ENCODE measurements at places on chromosomes 3 and 15.
A peak's percentile ranks its signal among the peaks of the same experiment; 100 is the strongest.

- DNase-seq, result no peak
Observed at GRCh38 chr15:61524086-61524485, 295.0 kb upstream of the RORA start.

GRCh38 chr3:129663045-129663446, 56.6 kb upstream of the PLXND1 start:
- DNase-seq, result no peak

- DNase-seq, result no peak
Observed at GRCh38 chr15:78154955-78155354, 5.8 kb downstream of the IDH3A start.

GRCh38 chr15:48596841-48597240, 48.7 kb downstream of the FBN1 start:
- no peak for DNase-seq

DNA sequence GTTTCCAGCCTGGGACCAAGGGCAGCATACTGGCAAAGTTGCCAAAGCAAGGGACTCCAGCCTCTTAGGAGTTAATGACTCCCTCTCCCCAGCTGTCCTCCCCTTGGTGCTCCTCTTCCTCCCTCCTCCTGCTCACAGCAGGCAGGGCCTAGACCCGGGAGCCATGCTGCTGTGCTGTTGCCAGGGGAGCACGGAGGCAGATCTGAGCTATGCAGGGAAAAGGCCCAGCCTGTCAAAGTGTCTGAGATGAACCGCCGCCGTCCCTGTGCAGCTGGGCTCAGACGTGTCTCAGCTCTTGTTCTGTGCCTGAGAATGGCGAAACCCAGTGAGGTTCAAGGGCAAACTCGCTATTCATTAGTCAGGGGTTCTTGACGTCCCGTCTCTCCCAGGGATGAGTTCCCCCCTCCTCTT, 60.8 kb upstream of the POLG start:
- DNase-seq, result no peak

GRCh38 chr3:131630097-131630496, 127.3 kb upstream of the MRPL3 start:
- DNase-seq, result no peak

- no peak for DNase-seq
Observed at GRCh38 chr3:5079761-5080160, 42.3 kb upstream of the ARL8B start.

GRCh38 chr15:71093054-71094024, 21.9 kb upstream of the THSD4 start:
- DNase-seq, result no peak

- DNase-seq, result no peak
Observed at GRCh38 chr3:10074666-10075065, 33.4 kb downstream of the FANCD2OS start.

DNA sequence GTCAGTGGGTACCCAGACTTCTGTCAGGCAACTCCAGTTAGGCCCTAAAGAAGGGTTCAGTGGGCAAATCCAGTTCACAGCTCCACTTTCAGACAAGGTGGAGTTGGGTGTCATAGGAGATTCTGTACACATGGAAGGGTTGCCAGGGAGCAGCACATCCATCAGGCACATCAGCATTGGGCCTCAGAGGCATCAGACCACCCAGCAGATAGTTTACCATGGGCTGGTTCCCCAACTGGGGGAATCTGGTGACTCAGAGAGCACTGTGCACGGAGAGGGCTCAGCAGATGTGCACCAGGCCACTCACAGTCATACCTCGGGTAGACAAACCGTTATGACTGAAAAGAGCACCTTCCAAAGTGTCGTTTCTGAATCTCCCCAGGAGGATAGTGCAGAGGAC, 27.2 kb downstream of the SYNM start:
- DNase-seq, result no peak

- DNase-seq, result no peak
Observed at GRCh38 chr3:77262361-77262760, 222.5 kb downstream of the ROBO2 start.

GRCh38 chr15:37017031-37017625, 83.2 kb downstream of the MEIS2 start:
- no peak for DNase-seq

DNA sequence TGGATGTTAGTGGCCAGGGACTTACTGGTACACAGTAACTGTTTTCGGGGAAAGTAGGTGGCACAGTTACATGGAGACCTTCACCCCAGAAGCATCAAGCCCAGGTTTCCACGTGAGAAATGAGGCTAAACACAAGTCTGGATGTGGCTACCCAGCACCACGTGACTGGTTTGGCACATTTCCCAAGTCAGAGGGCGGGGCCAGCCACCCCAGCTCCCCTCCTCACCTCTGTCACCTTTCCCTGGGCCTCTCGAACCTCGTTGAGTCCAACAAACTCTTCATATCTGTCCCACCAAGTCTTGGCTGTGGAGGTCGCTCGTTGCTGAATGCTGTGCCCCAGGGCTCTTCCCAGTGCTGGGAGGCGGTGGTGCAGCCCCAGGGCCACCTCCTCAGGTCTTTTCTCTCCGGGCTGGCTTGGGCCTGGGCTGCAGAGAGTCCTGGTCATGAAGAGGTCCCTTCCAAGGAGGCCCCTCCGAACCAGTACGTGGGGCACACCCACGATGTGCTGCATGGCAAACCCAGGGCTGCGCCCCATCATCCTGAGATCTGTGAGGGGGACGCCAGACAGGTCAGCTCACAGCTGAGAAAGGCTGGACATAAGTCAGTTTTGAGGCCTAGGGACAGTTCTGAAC, 4.8 kb upstream of the PLXNB1 start:
- DNase-seq, result peak; percentile 32

GRCh38 chr3:67118635-67119034, 120.5 kb downstream of the KBTBD8 start:
- no peak for DNase-seq

DNA sequence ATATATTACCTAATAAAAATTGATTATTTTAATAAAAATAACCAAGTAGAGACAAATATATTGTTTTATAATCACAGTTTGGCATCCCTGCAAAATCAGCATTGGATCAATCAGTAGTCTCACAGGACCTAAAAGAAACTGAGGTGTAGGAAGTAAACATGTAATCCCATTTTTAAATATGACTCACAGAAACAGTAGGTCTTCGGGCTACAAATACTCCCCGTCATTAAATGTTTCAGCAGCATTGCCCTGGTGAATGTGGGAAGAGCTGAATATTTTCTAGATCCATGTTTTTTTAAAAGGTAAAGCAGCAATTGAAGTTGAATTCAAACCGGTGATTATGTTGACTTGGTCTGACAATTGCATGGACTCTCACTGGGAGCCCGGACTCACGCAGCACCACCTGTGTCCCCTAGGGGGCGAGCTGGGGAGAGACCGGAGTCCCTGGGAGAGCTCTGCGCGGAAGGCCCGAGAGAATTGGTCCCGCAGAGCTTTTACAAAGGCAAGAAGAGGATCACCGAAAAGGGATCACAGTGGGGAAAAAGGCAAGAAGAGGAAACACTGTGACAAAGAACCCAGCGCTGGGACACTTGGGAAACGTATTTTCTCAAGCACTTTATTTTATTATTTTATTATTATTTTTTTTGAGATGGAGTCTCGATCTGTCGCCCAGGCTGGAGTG, 17.2 kb upstream of the USP3 start:
- peak; percentile 69 for DNase-seq

GRCh38 chr3:156206157-156206556, 85.8 kb downstream of the KCNAB1 start:
- no peak for DNase-seq

DNA sequence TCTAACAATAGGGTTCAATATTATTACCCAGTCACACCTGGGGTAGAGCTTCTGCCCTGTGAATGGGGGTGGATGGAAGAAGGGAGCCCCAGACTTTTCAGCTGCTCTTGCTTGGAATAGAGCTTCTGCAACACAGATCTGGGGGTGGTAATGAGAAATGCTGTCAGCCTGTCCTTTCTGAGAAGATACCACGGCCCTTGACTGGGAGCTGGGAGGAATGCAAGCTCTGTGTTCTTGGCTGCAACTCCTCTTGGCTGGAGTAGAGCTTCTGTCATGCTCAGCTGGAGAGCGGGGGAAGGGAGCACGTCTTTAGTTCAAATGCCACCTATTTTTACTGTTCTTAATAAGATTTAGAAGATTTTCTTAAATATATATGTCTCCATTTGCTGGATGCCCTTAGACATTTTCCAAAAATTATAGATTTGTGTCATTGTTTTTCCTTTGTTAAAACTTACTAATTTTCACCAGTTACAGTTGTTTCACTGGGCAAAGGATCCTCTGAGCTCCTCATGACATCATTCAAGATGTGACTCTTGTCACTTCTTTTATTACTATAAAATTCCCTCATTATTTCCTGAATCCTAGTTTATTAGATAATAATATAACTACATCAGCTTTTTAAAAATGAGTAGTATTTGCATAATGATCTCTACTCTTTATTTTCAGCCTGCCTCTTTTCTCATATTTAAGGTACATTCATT, 180.0 kb upstream of the TGFBR2 start:
- no peak for DNase-seq

- DNase-seq, result no peak
Observed at GRCh38 chr3:10553591-10554235, 48.3 kb upstream of the ATP2B2 start.

- DNase-seq, result no peak
Observed at GRCh38 chr15:93523481-93523880, 434.5 kb upstream of the RGMA start.

DNA sequence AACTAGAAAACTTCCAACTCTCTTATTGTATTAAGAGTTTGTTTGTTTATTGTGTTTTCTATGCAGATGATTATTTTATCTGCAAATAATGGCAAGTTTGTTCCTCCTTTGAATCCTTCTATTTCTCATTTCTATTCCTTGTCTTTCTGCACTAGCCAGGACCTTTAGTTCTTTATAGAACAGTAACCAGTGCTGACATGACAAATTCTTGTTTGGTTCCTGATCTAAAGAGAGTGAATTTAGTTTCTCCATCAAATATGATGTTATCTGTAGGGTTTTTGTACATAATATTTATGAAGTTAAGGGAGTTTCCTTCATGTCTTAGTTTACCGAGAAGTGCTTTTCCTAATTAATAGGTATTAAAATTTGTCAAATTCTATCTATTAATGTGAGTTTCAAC, 100.8 kb upstream of the STRIT1 start:
- DNase-seq, result no peak

DNA sequence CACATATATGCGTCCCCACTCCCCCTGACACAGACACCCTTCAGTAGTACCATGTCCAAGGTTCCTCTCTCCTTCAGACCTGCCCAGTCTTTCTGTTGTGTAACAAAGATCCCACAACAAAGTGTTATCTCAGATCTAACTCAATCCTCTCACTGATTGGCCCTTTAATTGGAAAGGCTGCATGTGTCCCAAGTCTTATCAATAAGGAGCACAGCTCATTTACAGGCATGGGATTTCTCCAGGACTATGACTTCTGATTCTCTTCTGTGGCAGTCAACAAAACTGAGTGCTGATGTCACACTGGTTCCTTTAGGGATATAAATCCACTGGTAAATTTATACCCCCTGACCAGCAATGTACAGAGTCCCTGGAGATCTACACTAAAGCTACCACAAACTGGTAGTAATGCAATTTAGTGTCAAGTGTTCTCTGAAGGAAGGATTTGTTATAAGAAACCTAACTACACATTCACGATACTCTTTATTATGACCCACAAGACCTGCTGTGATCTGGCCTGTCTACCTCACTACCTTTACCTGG, 28.1 kb downstream of the CLK3 start:
- DNase-seq, result no peak

GRCh38 chr3:140628606-140629005, 49.3 kb upstream of the TRIM42 start:
- DNase-seq, result no peak

- DNase-seq, result no peak
Observed at GRCh38 chr15:70037292-70037640, 60.5 kb downstream of the TLE3 start.

- DNase-seq, result no peak
Observed at GRCh38 chr3:157819270-157820156, 286.7 kb downstream of the SHOX2 start.

- no peak for DNase-seq
Observed at GRCh38 chr3:58141766-58142345, 68.9 kb downstream of the DNASE1L3 start.

DNA sequence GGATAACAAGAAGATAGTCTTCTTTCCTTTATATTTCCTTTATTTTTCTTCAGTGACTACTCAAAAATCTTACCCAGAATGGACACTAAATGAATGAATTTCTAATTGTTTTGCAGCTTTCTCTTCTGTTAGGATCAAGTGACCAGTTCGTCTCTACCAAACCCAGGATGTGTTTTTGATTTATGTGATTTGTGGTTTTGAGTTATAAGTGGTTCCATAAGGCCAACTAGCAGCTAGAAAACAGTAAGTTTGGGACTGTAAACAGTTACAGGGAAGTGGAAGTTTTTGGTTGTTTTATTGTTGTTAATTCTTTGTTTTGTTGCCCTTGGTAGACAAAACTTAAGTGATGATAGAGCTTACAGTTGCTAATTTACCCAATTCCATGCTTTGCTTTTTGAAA, 456.5 kb downstream of the IL5RA start:
- DNase-seq, result no peak

DNA sequence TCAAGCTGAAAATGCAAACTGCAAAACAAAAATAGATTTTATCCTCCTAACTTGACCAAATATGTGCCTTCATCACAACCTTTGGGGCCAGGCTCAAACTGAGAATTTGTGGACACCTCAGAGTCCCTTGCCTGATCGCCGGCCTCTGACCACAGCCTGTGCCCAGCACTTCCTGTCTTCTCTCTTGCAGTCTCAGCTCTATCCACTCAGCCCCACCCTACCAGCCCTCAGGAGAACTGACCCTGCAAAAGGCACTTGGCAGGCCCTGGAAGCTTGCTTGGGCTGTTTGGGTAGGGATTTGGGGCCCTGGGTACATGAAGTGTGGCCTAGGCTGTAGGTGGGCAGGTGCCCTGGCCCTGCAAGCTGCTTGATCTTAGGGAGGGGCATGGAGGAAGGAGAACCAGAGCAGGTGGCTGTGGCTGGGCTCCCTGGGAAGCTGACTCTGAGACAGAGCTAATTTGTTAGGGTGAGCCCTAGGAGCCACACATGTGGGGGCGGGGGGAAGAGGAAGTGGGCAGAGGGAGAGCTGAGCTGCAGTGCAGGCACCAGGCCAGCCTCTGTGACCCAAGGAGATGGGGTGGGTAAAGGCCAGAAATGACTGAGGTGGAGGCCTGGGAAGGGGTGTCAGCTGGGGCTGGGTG, 8.6 kb downstream of the CLEC3B start:
- DNase-seq, result peak; percentile 70

- DNase-seq, result no peak
Observed at GRCh38 chr3:4838621-4839022, 140.6 kb upstream of the BHLHE40 start.

GRCh38 chr3:65251375-65251774, 563.6 kb upstream of the ADAMTS9 start:
- no peak for DNase-seq

DNA sequence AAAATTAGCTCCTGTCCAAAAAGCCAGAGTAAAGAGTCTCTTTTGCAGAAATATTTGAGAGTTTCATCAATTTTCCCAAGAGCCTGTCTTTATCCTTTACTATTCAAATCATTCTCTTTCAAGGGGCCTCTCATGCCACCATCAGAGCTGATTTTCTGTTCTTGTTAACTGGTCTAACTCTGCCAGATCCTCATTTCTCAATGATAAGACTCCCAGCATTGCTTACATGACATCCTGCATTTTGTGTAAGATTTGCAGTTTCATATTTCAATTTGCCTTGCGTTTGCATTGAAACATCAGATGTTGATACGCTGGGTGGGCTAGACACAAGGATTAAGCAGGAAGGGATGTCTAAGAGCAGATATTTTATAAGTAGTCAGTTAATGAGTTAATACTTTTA, 228.7 kb downstream of the TBL1XR1 start:
- DNase-seq, result no peak

GRCh38 chr3:158642474-158643210, 1.7 kb upstream of the GFM1 start:
- DNase-seq, result no peak

Measured in Jurkat, Clone E6-1 (cell line).